ENCODE measurements at places on chromosomes 12 and 14.

DNA sequence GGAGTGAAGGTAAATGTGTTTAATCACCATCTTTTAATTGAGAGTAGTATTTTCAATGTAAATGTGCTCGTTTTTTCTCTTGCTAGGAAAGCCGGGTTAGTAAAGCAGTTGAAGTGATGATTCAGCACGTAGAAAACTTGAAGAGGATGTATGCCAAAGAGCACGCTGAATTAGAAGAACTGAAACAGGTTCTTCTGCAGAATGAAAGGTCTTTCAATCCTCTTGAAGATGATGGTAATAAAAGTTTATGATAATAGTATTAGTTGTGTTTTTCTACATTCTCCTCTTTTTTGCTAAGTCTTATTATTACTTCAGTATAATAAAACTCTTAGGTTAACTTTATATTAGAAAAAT lies 93.9 kb downstream of the DNAI7 start:
- DNase-seq, result no peak

DNA sequence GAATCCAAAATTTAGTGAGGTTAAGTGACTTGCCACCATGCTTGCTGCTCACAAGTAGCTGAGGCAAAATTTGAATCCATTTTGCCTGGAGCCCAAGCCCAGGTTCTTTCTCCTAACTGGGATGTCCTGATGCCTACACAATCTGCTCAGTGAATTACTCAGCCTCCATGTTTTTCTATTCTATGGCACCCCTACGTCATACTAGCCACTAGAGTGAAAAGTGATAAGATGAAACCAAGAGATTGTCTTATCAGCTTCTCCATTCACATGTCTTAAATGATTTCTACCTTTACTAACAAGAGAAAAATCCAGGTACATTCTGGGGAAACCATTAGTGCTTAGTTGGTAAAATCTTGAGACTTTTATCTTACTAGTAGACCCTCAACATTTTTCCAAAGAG lies 720.1 kb downstream of the DIO2 start:
- DNase-seq, result no peak

DNA sequence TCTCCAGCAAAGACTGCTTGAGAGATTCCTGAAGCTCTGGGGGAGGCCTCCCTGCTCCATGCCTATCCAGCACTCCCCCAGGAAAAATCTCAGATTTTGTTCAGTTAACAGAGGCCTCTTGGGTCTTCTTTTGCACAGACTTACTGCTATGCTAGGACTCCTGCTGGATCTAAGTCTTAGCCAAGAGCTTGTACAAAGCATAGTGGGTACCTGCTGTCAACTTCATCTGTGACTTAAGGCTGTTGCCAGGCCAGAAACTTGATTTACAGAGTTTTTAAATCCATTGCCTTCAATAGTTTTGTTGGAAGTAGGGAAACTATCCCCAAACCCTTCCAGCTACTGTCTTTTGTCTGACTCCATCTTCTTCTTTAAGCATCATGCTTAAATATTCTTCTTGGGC lies 140.5 kb downstream of the SMOC1 start:
- DNase-seq, result no peak

DNA sequence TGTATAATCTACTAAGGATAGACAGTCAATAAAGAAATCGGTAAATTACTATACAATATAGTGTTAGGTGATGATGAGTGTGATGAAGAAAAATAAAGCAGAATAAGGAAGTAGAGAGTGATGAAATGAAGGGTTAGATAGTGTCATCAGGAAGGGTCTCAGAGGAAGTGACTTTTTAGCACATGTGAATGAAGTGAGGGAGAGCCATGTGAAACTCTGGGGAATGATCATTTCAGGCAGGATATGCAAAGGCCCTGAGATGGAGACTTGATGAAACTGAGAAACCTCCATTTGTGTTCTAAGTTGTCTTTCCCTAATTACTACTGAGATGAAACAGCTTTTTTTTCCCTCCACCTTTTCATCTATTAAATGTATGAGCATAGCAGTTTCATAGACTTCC lies 19.4 kb upstream of the GNPTAB start:
- no peak for DNase-seq

GRCh38 chr14:33566082-33566481 lies 384.8 kb downstream of the EGLN3 start:
- no peak for DNase-seq

- DNase-seq, result no peak
These were observed 25.8 kb upstream of the ACTN1 start for GRCh38 chr14:69004731-69005431.

GRCh38 chr14:52949249-52949648 lies 1.6 kb downstream of the FERMT2 start:
- DNase-seq, result no peak

DNA sequence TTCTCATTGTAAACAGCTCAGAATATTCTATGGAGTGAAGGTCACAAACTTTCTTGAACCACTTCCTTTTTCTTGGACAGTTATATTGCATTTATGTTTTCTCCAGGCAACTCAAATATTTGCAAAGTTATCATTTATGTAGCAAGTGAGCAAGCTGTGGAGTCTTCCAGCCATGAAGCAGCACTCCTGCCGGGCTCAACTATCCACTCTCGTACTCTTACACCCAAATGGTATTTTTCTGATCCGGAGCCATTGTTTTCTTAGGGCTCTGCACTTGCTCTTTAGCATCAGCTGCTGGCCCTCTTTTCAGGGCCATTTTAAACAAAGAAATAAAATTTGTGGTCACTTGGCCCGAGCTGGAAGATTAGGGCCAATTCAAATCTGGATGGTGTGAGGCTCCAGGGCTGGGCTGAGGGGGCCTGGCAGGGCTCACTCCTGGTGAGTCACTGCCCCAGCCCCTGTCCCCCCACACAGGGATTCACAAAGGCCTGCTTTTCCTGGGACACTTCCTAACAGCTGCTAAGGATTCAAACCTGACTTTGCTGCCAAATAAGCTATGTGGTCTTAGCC lies 19.7 kb downstream of the SYNE3 start:
- no peak for DNase-seq

DNA sequence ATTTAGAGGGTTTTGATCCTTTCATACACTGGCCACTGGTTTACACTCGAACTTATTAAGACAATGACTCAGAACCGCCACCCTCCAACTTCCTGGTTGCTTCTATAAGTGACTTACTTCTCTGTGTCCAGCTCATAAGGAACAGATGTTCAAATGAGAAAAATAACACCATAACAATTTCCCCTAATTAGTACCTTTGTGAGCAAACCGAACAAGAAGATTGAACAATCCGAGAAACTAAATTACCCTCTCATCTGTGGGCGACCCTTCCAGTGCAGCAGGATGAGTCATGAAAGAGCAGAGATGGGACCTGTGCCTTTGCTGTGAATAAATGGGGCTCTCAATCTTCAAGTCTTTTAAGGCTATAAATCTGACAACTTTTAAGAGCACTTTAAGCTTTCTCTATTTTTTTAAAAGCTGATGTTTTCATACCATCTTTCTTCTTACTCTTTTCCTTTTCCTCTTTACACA lies 146.8 kb upstream of the RASSF8 start:
- no peak for DNase-seq

DNA sequence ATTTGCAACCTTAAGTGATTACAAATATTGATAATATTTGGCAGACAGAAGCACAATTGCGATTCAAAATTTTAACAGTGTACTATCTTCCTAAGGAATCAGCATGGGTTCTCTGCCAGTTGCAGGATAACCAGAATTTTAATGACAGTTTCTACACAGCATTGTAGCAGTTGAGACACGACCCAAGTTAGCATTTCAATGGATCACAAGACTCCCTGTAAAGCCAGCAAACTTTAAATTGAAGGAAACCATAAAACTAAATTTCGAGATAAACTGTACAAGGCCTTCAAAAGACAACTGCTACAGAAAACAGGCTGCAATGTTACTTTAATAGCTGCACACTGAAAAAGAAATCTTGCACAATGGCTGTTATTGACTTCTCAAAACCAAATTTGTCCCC lies 154.9 kb downstream of the MED13L start:
- no peak for DNase-seq

DNA sequence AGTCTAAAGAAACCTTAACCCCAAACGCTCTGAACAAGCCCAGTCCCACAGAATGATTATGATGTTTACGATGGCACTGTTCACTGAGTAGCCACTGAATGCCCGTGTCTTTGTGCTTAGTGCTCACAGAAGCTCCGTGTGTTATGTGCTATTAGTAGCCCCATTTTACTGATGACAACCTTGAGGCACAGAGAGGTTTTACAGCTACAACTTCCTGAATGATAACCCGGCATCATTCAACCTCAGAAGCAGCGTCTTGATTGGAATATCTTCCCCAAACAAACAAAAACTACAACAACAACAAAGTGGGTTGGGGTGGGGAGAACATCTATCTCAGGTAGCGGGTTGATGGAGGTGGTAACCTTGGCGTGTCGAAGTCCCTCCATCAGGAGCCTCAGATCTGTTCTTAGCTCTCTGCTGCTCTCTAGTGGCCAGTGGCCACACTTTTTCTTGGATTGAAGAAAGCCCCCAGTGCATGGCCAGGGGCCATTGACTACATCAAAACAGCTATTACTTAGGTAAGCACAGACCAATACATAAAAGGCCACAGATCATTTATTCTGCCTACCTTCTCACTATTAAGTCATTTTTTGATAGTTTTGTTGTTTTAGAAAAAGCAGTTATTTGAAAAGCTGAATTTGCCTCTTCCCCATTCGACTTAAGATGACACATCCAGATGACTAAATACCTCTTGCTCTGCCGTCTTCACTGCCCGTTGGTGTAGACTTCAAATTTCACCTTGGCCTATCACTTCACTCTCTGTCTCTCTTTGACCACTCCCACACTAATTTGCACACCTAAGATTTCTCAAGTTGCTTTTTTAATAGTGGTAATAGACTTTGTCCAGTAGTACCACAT lies 376.9 kb downstream of the GALC start:
- DNase-seq, result no peak

- no peak for DNase-seq
These were observed 191.2 kb upstream of the PELI2 start for GRCh38 chr14:55927028-55927427.

- DNase-seq, result no peak
These were observed 68.6 kb upstream of the FERMT2 start for GRCh38 chr14:53019406-53019805.

- DNase-seq, result no peak
These were observed 148.5 kb downstream of the GCH1 start for GRCh38 chr14:54754116-54754622.

DNA sequence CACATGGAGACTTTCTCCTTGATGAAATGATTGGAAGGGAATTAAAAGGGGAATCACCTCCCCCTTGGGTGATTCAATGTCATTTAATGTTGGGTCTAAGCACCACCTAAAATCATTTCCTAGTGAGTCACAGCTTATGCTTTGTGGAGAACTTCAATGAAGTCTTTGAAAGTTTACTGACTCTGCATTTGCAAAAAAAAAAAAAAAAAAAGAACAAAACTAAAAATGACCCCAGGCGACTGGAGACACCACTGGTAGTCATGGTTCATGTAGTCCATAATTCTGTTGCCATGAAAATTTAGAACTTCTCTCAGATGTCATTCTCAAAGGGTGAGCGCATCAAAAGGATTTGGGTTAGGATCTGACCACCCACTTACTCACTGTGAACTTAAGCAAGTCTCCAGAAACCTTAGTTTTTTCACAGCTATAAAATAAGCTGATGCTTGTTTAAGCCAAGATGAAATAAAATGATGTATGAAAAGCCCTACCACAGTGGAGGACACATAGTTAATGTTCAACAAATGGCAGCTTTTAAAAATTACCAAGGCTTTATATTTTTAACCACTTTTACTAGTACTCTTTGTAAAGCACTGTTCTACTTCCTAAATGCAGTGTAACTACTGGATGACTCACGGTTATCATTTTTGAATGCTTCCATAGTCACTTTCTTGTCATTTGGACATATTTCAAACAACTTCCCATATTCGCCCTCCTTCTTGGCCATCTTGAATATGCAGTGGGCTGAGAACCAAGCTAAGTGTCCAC lies 18.1 kb upstream of the KSR2 start:
- DNase-seq, result no peak

GRCh38 chr14:91464615-91465205 lies 45.4 kb downstream of the PPP4R3A start:
- no peak for DNase-seq

GRCh38 chr14:54209511-54210250 lies 187.1 kb upstream of the CDKN3 start:
- DNase-seq, result no peak

GRCh38 chr12:66941150-66941549 lies 262.3 kb upstream of the GRIP1 start:
- no peak for DNase-seq

DNA sequence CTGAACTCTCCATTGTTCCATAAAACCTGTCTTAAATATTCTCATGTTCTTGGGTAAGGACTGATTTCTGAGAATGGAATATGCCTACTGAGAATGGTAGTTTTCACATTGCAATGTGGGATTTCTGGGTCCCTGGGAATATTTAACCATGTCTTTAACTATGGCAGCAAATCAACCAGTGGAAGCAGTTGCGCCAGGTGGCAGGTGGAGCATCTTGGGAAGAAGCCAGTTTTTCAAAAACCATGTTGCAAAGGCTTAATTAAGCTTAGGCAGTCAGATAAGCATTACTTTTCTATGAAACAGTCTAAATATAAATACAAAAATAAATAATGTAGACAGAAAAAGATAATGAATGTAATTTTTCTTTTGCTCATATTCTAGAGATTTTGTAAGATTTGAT lies 448.1 kb downstream of the ADAMTS20 start:
- no peak for DNase-seq

GRCh38 chr14:77478796-77479195 lies 19.8 kb downstream of the ISM2 start:
- DNase-seq, result no peak

All from amniotic stem cell (primary cell).